ENCODE measurements at places on chromosomes 16 and 17.

DNA sequence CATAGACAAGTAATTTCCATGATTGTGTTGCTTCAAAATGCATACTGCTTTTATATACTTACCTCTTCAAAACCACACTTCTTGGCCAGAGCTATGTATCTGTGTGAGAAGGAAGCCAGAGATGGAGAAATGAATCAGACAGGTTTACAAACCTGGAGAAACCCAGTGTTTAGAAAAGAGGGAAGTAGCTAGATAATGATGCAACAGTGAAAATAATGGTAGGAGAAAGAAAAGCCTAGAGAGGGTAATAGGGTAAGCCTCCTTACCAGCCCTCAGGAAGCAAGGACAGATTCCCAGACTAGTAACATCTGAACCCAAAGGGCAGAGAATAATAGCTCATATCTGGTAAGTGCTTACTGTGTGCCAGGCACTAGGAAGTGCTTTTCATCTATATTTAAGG lies 250.3 kb upstream of the CDH11 start:
- DNase-seq: no peak

GRCh38 chr16:839643-840408 lies 39.3 kb upstream of the GNG13 start:
- DNase-seq: no peak

- no peak for DNase-seq
Measured at GRCh38 chr16:67112591-67113399, 3.1 kb downstream of the PHAF1 start.

GRCh38 chr17:5913641-5914040 lies 156.5 kb upstream of the WSCD1 start:
- no peak for DNase-seq

Data from endothelial cell (in vitro differentiated cells).